ENCODE measurements at places on chromosomes 4 and X.

GRCh38 chr4:145484225-145484846 lies 2.7 kb downstream of the SMAD1 start:
- no peak for DNase-seq

GRCh38 chr4:155900381-155900780 lies 3.1 kb upstream of the TDO2 start:
- DNase-seq, result no peak

- DNase-seq, result no peak
These were observed 153.8 kb downstream of the NR3C2 start for GRCh38 chr4:148288448-148288847.

GRCh38 chr4:53103481-53103880 lies 241.4 kb downstream of the RASL11B start:
- DNase-seq, result no peak

DNA sequence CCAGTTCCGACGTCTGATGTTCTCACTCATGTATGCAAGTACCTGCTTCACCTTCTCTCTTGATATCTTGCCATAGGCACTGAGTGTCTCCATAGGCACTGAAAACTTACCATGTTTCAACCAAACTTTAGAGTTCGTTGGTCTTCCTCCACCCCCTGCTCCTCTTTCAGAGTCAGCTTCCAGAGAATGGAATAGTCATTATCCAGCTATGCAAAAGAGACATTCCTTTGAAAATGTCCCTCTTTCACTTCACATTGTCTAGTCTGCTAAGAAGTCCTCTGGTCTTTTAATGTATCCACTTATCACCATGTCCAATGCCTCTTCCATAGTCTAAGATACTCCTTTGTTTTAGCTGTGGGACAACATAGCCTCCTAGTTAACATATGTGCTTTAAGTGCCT lies 566.0 kb upstream of the TENM3 start:
- no peak for DNase-seq

DNA sequence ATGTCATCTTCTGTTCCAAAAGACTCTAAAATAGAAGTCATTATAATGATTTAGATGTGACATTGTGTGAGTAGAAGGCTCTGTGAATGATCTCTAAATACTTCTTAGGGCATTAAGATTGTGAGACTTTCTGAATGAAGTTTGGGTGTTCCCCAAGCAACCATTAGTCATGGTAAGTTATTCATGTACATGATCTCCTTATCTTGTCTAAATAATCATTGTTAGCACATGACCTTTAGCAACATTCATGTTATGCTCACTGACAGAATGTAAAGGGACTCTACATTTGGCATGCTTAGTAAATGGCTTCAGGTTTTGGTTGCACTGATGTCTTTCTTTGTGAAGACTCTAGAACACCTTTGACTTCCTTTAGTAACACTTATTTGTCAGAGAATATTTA lies 140.8 kb upstream of the AGA start:
- DNase-seq, result no peak

DNA sequence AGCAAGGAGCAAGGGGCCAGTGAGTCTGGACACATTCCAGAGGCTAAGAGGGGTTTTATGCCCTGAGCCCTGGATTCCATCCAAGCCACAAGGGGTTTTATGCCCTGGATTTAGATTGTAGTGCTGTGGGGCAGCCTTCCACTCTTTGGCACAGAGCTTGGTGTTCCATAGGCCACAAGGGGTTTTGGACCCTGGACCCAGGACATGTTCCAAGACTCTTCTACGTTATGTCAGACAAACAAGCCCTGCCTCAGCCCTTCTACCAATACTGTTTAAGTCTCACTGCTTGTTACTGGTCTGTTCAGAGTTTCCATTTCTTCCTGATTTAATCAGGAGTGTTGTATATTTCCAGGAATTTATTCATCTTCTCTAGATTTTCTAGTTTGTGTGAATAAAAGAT lies 12.8 kb upstream of the SCARB2 start:
- DNase-seq, result no peak

DNA sequence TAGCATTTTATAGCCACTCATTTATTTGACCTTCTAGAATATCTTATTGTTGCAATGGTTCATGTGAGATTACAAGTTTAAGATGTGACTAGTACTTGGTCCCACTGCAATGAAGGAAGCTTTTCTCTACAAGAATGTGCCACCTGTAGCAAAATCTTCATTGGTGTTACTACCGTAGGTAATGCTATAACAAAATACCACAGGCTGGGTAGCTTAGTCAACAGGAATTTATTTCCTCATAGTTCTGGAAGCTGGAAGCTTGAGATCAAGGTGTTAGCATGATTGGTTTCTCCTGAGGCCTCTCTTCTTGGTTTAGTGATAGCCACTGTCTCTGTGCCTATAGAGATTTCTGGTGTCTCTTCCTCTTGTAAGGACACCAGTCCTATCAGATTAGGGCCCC lies 441.0 kb downstream of the GPM6A start:
- DNase-seq, result no peak

GRCh38 chrX:134712272-134712671 lies 54.0 kb upstream of the PLAC1 start:
- DNase-seq, result no peak

- DNase-seq, result no peak
These were observed 690 bp upstream of the NEIL3 start for GRCh38 chr4:177308847-177309521.

- DNase-seq, result no peak
These were observed 262.3 kb upstream of the EMCN start for GRCh38 chr4:100780126-100780525.

- no peak for DNase-seq
These were observed 12.4 kb downstream of the SH3KBP1 start for GRCh38 chrX:19875050-19875431.

GRCh38 chrX:36007207-36007606 lies 87.7 kb downstream of the CFAP47 start:
- no peak for DNase-seq

DNA sequence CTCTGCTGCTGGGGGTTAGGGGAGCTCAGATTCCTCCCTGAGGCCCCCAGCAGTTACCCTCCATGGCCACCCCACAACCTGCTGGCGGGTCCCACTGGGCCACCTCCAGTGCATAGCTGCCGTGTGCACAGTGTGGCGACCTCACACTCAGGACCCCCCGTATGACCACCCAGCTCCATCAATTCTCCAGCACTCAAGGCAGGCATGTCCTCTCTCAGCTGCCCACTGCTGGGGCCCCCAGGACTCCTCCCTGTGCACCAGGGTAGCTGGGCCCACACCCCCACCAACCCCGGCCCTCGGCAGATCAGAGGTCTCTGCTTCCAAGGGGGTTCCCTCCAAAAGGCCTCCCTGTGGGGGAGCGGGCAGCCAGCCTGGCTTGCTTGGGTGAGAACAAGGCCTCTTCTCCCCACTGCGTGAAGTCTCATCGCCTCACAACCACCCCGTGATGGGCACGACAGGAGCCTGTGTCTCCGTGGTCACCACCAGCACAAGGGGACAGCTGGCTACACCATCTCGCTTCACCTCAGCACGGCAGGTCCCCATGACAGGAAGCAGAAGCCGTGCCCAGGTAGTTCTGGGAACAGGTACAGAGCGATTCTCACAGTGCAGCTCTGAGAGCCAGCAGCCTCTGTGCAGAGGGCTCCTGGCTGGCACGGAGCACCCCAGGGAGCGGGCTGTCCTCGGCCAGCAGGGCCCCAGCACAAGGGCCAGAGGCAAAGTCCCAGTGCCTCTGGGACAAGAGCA lies 4.6 kb upstream of the HAUS3 start:
- DNase-seq, result no peak

DNA sequence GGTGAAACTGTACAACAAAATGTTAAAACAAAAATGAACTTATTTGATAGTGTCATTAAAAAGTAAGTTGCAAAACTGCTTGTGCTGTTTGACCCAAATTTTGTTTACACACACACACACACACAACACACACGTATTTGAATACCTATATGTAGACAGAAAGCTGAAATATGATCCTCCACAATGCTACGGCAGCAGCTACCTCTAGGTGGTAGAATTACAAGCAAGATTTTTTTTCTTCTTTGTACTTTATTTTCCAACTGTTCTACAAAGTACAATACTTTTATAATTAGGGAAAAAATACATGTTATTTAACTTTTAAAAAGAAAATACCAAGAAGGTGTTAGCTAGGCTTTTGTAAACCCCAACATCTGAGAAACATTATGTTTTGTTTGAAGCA lies 1.2 kb downstream of the CYTL1 start:
- no peak for DNase-seq

- no peak for DNase-seq
These were observed 101.8 kb downstream of the PPARGC1A start for GRCh38 chr4:23788027-23788426.

DNA sequence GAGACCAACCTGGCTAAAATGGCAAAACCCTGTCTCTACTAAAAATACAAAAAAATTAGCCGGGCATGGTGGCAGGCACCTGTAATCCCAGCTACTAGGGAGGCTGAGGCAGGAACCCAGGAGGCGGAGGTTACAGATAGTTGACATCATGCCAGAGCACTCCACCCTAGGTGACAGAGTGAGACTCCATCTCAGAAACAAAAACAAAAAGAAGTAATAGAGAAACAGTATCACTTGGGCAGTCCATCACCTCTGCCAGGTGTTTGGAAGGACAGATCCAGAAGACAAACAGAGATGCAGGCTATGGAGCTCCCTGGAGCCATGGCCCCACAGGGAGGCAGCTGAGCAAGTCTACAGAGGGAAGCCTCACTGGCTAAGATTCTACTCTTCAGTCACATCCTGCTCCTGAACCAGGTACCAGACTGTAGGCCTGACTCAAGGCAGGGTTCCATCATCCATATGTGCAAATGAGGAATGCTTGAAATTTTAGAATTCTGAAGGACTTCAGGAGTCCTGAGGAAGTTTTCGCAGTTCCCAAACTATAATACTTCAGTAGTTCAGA lies 81.4 kb upstream of the CPEB2 start:
- no peak for DNase-seq

DNA sequence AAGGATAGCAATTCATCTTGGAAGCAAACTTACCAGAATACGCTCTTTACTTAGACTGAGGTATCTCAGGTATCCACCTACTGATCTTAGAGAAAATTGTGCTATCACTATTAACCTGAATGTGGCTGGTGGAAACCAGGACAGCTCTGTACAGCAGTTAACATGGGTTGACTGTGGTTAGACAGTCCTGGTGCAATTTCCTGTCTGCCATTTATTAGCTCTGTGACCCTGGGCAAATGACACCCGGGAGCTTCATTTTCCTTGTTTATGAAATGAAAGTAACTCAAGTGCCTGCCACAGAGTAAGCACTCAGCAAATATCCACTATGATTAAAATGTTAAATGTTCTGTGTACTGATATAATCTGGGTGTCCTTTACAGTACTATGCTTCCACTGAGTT lies 60.0 kb downstream of the SMC1A start:
- DNase-seq, result no peak

- no peak for DNase-seq
These were observed 89.3 kb upstream of the GPR34 start for GRCh38 chrX:41599507-41599906.

- no peak for DNase-seq
These were observed 687 bp upstream of the GRIA2 start for GRCh38 chr4:157219711-157220370.

GRCh38 chrX:45472968-45473367 lies 272.3 kb upstream of the DIPK2B start:
- no peak for DNase-seq

- DNase-seq, result no peak
These were observed 86.3 kb downstream of the CLCN4 start for GRCh38 chrX:10243106-10243505.

DNA sequence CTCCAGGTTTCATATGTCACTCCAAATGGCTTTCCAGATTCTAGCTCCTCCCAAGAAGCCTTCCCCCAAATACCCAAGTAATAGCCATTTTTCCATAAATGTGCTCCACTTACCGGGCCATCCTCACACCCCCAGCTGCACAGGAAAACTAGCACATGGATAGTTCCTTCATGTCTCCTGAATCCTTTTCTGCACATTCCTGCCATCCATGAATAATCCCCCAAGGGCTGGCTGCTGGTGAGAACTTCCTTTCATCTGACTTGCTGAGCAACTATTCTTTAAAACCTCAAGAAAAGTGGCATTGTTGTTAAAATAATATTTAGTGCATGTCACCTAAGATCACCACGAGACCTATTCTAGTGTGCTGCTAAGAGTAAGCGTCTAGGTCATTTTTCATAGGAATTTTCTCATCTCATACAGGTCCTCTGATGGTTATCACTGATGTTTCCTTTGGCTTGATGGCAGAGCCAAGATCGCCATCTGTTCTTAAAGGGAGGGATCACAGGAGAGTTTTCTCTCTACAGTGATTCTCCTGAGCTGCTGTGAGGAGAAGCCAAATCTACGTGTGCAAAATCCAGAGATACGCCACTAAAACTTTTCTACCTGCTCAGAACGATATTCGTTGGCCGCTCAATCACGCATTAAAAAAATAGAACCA lies 71.3 kb downstream of the MAP3K15 start:
- DNase-seq, result no peak

GRCh38 chrX:152989292-152989658 lies 4.6 kb downstream of the PNMA5 start:
- DNase-seq, result no peak

- no peak for DNase-seq
These were observed 20.9 kb downstream of the APOOL start for GRCh38 chrX:85024562-85024961.

DNA sequence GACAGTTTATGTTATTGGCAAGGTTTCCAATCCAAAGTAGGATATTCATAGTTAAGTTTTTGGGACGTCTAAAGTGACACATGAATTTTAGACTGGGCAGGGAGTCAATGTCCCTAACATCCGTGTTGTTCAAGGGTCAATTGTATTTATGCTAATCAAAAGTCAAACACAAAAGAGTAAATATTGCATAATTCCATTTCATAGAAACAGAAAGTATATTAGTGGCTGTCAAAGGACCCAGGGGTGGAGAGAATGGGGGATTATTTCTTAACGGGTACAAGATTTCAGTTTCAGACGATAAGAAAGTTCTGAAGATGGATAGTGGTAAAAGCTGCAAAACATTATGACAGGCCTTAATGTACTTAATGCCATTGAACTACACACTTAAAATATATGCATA lies 971.8 kb upstream of the AGA start:
- no peak for DNase-seq

DNA sequence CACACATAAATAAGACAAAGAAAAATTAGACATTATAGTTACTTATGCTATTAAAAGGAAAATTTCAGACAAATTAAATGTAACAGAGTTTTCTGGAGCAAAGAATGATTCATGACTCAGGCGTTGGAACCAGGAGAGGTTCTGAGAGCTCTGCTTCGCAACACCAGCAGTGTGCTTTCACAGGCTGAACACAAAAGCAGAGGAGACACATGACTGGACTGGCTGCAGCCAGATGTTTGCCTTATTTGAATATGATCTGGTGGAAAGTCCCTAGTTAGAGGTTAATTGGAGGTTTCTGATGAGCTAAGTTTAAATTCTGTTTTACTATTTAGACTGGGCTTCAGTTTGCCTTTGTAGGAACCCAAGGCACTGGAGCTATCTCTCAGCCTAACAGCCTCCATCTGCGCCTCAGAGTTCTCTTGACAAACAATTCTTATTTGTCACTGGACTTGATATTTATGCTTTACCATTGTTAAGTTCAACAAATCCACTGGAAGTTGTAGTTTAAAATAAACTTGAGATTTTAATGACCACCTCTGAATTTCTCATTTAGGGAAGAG lies 16.2 kb downstream of the BOD1L1 start:
- DNase-seq, result no peak

All from T-helper 9 cell (primary cell).